ENCODE measurements at places on chromosomes 12 and 14.

GRCh38 chr14:30077946-30078345, 150.3 kb upstream of the PRKD1 start:
- no peak for DNase-seq

GRCh38 chr12:115661112-115661511, 616.4 kb downstream of the MED13L start:
- no peak for DNase-seq

DNA sequence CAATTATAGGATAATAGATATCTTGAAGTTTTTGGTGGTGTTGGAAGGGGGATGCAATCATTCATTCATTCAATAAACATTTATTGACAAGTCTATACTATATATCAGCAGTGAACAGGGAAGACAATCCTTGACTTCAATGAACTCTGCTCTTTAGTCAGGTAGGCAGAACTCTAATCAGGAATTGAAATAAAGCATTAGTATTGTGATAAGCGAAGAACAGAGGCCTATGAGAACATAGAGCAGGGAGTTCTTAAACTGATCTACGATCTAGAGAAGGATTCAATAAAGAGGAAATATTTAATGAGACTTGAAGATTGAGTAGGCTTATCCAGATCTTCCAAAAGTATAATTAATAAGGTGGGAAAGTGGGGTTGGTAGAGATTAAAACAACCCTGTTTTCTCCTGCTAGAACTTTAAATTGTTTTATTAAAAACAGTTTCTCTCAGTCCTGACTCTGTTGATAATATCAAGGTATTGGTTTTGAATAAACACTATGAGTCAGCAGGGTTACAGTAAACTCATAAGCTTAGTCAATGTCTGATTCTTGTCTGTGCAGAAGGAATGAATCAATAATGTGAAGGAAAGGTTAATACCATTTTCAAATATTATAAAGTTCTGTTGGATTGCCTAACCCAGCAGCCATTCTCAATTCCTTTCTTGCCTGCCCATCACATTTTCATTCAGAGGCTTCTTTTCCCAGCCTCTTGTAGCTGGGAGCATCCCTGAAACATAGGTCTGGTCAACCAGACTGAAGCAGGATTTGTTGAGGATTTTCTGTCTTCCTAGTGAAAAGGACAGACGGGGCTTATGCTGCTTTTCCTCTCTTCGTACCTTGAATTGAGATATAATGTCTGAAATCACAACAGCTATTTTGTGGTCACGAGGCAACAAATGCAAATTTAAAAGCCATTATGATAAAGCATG, 38.9 kb upstream of the KTN1 start:
- DNase-seq, result no peak

DNA sequence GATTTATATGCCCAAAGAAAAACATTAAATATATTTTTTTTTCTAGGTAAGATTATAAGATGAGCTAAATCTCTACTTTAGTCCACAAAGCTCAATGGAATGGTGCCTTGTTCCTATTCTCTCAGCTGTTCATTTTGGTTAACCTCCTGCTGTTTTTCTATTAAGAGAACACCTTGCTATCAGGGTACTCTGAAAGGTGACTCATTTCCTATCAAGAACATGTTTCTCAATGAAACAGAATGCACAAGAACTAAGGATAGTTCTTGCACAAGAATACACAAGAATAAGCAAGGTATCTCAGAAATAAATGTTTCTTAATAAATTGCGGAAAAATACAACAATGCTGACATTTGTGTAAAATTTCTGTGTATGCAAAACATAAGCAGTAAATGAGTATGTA, 14.1 kb downstream of the ABCD2 start:
- no peak for DNase-seq

- no peak for DNase-seq
Observed at GRCh38 chr12:38113991-38114390, 202.6 kb upstream of the ALG10B start.

DNA sequence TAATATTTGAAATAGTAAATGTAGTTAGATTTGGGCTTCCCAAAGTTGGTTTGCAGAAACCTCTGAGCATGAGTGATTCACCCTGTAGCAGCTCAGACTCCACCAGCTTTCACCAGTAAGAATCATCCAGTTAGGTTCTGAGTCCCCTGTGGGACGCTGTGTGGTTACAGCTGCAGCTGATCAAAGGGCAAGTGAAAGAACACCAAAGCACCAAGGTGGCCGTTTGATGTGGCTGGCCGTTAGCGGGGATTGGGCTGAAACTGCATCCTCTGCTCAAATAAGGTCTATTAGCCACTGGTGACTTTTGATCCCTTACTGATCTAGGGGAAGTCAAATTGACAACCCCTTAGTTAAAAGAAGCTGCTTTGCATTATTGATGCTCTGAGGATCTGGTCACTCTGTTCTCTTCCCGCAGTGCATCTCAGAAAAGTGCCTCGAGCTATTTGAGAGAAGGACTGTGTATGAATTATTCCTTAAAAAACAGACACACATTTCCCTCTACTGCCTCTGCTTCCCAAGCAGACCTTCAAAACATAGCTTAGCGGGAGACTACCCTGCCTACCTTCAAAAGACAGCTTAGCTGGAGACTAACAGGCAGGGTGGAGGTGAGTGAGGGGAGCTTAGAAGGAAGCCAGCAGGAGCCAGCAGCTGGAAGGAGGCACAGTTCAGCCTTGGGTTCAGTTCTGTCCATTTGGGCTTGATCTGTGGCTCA, 3.7 kb downstream of the ABHD12B start:
- no peak for DNase-seq

Data from chondrocyte (in vitro differentiated cells).